ENCODE measurements at places on chromosomes 7 and 10.
A peak's percentile ranks its signal among the peaks of the same experiment; 100 is the strongest.

- DNase-seq, result no peak
Measured at GRCh38 chr7:8391353-8392062, 41.9 kb upstream of the NXPH1 start.

DNA sequence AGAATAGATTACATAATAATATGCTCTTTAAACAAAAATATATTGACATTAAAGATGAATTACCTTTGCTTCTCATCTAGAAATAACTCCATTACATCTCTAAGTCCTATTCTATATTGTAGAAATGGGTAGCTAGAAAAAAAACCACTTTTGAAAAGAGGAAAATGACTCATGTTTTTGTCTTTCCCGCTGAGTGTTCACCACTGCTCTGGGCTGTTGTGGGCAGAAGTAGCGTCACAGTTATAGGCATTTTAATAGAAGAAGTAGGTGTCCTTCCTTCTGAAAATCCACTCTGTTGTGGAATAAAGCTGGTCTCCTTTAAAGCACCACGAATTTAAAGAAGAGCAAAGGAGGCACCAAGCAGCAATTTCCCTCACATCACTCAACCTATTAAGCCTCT, 117.6 kb upstream of the NFE2L3 start:
- DNase-seq, result no peak

DNA sequence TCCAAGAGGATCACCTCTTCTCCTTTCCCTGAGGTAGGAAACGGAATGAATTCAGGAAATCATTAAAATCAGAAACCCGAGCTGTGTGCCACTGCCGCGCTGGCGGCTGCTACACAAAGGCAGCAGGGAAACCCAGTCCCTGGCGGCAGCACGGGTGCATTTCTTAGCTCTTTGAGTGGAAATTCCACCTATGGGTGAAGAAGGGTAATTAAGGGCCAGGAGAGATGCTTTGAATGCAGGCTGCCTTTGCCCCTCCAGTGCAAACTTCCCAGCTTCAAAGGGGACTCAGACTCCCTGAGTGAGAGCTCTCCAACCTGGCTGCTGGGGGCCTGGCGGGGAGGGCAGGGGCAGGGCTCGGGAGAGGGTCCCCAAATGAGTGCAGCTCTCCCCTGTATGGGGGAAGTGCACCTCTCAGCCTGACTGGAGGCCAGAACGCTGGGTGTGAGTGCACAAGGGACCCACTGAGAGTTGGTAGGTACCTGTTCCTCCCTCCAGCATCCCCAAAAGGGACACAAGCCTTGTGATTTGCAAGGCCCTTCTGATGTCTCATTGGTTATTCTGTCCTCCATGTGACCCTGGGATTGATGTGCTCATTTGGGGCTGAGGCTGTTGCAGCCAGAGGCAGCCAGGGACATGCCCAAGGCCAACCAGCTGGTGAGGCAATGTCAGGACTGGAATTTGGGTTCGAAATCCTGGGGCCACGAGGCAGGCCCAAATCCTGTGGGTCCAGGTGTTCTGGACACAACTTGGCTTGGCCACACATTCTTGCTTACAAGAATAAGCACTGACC, 16.3 kb upstream of the ZMIZ1 start:
- peak; percentile 30 for DNase-seq

DNA sequence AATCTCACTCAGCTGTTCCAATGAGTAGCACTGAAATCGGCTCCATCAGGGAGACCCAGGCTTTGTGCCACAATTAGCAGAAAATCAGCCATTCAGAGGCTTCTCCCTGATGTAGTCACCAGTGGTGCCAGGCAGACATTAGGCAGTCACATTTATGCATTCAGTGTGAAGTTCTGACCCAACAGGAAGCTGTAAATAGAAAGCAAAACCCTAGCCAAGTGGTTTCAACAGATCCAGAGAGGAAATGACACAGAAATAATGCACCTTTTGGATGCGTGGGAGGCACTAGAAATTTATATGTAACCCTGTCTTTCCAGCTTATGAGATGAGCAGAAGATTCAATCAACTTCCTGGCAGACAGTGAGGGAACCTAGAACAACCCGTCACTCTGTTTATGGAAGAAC, 186.4 kb downstream of the PDE1C start:
- DNase-seq, result no peak

GRCh38 chr10:110893559-110894179, 21.9 kb downstream of the PDCD4 start:
- DNase-seq, result no peak

- no peak for DNase-seq
Measured at GRCh38 chr10:1316121-1316808, 260.1 kb downstream of the WDR37 start.

- DNase-seq, result no peak
Measured at GRCh38 chr10:79247373-79248137, 99.7 kb upstream of the PPIF start.

All from stimulated activated CD4-positive, alpha-beta T cell treated with anti-CD3 and anti-CD28 coated beads, Interleukin-4, amount 100 ng/mL, for 1 hour (primary cell).